ENCODE measurements at places on chromosomes 11 and 22.

DNA sequence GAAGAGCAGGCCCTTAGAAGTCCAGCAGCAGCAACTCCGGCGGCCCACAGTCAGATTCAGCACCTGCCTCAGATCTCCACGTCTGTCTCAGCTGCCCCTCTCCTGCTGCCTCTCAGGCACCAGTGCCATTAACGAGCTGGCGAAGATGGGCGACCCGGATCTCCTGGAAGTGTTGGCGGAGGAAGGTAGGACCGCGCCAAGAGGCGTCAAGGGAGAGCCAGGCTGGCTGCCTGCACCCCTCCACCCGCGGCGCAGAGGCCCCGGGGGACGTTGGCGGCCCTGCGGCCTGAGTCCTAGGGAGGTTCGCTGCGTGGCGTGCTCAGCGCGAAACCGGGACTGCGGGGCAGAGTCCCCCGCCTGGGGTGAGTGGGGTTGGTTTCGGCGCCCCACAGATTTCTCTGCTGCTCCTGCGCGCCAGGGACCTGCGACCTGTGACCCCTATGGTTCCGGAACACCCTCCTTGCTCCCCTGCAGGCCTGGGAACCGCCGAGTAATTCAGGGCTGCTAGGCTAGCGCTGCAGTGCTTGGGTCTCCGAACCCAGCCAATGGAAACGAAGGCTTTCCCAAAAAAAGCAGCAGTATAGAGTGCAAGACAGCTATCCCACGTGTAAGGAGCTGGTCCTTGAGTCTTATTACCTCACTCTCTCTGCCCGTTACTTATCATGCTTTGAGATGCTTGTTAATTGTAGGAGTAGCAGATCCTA lies 615 bp downstream of the ANO5 start:
- DNase-seq: peak; percentile 69

DNA sequence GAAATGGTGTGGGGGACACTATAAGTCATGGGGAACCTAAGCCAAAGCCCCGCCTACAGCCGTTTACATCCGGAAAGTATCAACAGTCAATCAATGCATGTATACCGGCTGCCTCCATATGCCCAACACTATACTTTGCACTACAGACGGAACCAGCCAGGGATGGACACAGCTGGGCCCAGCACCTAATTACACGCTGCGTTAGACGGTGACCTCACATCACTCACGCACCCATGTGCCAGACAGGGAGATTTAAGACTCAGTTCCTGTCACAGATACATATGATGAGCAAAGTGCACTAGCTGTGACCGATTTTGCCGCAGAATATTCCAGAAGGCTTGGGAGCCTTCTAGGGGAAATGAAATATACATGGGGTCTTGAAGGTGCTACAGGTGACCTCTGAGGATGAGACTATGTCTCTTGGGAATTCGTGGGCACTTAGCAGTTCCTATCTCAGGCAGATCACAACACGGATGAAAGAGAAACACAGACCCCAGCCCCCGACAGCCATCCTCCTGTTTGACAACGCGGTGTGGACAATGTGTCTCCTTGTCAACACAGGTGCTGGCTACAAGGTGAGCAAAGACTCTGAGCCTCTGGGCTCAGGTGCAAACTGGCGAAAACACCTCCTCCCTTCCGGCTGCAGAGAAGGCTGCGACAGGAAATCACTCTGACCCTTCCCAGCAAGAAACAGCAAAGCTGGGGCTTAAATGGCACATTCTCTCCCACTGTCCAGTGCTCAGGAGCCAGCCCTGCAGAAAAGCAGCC lies 8.0 kb downstream of the AHNAK start:
- no peak for DNase-seq

DNA sequence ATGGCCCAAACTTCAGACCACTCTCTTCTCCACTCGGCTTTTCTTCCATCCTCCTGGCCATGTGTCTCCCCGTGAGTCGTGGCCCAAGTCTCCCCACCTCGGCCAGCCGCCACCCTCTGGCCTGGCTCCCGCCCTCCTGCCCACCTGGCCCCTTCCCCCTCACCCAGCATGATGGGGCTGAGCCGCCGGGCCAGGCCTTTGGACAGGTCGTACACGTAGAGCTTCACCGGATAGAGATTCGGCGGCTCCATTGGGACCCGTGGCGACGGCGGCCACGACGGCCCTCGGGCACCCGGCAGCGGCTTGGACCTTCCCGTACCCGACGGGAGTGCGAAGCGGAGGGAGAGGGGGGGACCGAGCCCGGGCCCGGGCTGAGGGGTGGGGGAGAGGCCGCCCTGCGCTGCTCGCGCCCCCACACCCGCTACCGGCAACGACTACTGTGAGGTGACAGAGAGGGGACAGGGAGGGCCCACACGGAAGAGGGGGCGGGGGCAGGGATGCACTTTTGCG lies at the start of gene DESI1:
Gene DESI1 (minus strand): TSS at position 455 of the 510 bp plus-strand sequence. CDS start 204 bp downstream, at position 251.
- no peak for DNase-seq

DNA sequence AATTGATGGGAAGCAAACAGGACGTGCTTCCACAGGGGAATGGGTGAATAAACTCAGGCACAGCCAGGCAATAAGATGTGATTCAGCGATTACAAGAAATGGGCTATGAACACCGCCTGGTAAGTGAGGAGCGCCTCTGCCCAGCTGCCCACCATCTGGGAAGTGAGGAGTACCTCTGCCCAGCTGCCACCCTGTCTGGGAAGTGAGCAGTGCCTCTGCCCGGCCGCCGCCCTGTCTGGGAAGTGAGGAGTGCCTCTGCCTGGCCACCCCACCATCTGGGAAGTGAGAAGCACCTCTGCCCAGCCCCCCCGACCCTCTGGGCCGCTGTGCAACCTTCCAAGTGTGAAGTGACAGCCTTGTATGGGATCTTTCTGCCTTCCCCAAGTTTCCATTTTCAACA lies 73.2 kb upstream of the PRR5 start:
- no peak for DNase-seq

DNA sequence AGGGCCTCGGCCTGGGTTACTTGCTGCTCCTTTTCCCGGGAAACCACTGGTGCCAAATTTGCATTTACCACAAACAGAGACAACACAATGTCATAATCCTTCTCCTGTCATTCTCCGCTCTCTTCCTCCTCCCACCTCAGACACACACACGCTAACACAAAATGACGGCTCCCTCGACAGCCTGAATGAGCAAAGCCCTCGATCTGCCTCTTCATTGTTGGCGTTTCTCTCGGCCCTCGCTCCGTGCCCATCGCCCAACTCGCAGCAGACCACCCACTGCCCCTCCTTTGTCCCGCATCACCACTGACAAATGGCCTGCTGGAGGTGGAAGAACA lies 12.5 kb upstream of the TCF20 start:
- peak; percentile 83 for DNase-seq

Data from neural progenitor cell (in vitro differentiated cells).